CD4-positive, alpha-beta T cell treated with Interleukin-17A for 4 hours (primary cell): ENCODE measurements at places on chromosomes 4 and X.

- DNase-seq: no peak
These were observed 173.2 kb downstream of the MGST2 start for GRCh38 chr4:139838811-139839210.

DNA sequence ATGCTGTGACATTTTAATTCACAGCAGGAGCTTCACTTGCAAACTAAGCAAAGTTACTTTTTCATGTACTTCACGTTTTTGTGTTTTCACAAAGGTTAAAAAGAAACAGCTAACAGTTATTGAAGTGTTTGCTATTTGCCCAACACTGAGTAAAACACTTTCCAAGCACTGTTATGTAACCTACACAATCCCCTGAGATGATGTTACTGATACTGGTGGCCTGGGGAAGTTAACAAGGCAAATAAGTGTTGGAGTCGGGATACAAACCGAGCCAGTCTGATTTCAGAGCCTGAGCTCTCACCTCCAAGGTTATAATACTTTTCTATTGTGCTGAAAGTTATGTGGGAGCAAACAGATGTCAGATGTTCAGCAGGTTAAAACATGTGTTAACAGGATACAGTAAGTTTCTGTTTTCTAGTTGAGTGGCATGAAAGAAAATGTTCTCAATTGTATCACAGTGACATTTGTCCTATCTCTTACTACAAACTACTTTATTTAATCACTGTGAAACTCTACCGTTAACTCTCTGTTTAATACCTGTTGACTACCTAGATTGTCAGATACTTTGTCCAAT is 3.9 kb upstream of the CXCL13 start:
- DNase-seq: no peak

- DNase-seq: no peak
These were observed 15.9 kb downstream of the IL15 start for GRCh38 chr4:141652161-141652778.

DNA sequence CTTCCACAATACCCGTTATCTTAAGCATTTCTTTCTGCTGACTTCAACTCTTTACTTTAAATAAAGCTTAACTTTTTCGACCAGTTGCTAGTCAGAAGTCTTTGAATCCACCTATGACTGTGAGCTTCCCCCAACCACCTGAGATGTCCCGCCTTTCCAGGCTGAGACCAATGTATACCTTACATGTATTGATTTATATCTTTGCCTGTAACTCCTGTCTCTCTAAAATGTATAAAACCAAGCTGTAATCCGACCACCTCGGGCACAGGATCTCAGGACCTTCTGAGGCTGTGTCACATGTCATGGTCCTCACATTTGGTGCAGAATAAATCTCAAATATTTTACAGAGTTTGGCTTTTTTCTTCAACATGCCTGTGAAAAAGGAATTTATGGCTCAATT is 2.9 kb upstream of the TMEM164 start:
- no peak for DNase-seq

DNA sequence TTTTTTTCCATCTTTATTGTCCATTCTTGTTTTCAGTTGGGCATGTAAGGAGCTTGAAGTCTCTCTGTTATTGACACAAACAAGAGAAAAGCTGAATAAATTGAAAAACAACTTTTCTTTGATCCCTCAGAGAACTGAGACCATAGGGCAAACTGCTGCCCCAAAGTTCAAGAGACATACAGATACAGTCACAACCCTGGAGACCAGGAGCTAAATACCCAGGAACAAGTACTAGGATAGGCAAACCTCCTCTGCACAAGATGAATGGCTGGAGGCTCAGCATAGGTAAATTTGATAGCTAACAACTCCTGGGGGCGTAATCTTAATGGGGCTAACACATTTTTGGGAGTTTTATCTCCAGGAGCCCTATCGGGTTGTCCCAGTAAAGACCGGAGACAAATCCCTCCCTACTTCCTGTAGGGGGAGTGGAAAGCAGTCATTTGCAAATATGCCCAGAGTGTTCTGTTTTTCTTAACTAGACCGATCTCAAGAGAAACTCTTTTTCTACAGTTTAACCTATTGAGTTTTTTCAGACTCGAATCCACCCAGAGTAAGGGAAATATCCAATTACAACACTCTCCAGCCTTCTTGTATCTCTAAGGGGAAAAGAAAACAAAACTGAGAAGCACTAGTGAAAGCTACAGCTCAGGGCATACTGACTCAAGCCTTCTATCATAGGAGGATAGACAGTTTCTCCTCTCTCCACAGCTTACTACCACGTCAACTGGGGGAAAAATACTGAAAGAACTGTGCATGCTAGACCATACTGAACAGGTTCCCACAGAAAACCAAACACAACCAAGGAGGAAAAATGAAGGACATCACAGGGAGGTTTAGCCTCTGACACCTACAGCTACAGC is 23.1 kb downstream of the MAGEA8 start:
- DNase-seq: no peak
